Bone marrow (tissue), 2 donors: ENCODE measurements at places on chromosomes 13 and 19.

- no peak for DNase-seq
Observed at GRCh38 chr13:114283576-114283975, 2.2 kb downstream of the UPF3A start.

DNA sequence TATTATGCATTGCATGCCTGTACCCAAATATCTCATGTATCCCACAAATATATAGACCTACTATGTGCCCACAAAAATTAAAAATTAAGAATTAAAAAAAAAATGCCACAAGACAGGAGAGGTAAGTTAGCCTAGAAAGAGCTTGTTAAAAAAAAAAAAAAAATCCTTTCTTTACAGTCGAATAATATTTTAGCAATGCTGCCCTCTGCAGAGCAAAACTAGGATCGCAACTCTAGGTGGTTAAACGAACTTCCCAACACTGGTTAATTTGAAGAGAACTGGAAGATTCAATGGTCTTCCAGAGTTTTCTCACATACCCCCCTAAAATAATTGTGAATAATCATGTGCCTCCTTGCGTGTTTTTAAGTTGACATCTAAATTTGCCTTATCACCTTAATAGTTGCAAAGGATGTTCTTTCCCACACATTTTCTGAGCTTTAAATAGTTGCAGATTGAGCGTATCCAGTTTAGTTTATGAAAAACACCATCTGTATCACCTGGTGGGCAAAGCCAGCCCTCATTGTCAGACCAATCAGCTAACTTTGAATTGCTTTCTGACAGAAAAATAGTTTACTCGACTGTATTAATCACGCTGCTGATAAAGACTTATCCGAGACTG lies 47.4 kb upstream of the RCBTB2 start:
- no peak for DNase-seq

DNA sequence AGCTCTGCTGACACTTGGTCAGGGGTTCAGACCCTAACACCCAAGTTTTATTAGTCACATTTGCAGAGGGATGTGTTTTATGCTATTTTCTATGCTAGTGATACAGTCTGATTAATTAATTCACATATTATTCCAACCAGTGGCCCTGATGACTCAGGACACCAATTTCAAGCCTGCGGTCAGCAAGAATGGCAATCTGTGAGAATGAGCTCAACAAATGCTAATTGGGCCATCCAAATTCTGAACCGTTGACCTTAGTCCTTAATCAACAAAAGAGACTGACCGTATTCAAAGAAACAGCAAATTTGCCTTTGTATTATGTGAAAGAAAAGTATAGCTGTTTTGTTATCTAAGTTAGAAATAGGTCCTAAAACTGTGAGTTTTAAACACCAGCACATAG lies 9.6 kb upstream of the KL start:
- no peak for DNase-seq

DNA sequence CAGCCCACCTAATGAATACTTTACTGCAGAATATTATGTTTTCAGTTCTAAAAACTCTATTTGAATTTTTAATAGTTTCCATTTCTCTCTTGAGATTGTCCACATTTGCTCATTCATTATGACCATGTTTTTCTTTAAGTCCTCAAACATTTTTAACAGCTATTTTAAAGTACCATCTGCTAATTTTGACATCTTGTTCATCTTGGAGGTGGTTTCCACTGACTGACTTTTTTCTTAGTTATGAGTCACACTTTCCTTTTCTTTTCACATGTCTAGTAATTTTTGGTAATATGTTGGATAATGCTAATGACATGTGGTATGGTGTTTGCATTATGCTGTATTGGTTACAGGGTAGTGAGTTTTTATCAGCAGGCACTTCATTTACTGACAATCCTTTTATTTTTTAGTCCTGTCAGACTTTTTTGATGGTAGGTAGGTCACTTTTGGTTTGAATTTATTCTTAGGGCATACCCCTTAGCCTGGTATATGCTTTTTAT lies 15.4 kb upstream of the ESD start:
- DNase-seq = no peak

GRCh38 chr19:51706296-51706695 lies 13.2 kb downstream of the SPACA6 start:
- no peak for DNase-seq

- DNase-seq = no peak
Observed at GRCh38 chr19:40302224-40303011, 17.3 kb upstream of the AKT2 start.

DNA sequence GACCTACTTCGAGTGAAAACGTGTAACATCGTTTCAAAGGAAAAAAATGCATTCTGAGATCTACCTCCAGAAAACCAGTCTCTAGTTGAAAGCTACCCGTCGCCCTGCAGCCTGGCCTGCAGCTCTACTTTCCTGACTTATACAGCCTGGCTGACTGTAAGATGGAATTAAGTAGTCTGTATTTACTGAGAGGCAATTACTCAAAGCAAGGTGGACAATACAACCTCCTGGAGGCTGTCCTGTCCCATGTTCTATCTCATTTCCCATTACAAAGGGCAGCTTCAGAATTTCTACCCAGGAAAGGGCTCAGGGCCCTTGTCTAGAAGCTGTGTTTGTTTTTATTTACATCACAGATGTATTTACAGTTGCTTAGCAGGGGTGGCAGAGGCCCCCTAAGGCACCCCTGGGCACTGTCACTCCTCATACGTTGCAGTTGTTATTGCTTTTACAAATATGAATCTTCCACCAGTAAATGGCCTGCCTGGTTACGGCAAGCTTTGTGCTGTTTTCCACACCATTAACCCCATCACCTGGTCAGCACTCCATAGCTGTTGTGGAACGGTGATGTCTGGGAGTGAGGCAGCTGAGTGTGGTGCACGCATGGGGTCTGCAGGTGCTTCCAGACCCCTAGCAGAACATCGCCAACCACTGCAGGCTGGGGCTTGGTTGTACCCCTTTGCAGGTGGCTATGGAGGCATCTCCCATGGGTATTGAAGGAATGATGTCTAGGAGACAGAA lies 46.3 kb upstream of the MTIF3 start:
- DNase-seq = no peak

DNA sequence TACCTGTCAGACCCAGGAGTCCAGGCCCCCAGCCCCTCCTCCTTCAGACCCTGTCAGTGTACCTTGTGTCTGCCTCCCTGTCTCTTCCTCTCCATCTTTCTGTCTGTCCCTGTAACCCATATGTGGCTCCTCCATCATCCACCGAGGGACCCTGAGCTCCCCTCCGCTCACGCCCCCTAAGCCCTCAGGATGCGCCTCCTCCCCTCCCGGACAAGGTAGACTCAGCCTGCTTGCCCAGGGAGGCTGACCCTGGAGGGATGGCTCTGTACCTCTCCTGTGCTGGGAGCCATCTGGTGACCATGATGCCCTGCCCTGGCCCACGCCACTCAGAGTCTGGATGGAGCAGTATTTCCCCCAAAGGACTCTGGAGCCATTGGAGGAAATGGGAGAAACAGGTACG lies 1.0 kb upstream of the CAPN12 start:
- DNase-seq = no peak

DNA sequence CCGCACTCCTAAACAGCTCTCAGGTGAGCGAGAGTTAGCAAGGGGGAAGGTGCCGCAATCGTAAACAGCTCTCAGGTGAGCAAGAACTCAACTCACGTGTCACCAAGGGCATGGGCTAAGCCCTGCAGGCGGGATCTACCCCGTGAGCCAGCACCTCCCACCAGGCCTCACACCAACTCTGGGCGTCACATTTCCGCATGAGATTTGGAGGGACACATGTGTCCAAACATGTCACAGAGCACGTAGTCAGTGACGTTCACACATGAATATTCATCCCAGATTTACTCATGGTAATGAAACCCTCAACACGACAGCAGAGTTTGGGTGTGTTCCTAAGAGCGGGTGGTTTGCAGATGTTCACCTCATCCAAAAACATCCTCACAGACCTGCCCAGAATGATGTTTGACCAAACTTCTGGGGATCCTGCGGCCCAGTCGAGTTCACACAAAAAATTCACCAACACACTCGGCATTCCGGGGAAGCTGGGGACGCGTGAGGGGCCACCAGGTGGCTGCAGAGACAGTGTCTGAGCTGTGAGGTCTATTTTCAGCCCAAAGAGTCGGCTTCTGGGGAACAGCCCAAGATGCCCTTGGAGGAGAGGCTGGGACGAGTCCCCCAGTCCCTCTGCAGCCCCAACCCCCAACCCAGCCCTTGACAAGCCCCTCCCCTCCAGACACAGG lies 19.6 kb downstream of the C2CD4C start:
- no peak for DNase-seq

GRCh38 chr13:89568276-89568675 lies 1779.2 kb upstream of the MIR17HG start:
- DNase-seq = no peak

GRCh38 chr13:53237696-53238095 lies 209.1 kb downstream of the OLFM4 start:
- no peak for DNase-seq

GRCh38 chr13:26484196-26484595 lies 73.3 kb upstream of the WASF3 start:
- DNase-seq = no peak

GRCh38 chr13:19664481-19665230 lies 31.2 kb downstream of the MPHOSPH8 start:
- no peak for DNase-seq

DNA sequence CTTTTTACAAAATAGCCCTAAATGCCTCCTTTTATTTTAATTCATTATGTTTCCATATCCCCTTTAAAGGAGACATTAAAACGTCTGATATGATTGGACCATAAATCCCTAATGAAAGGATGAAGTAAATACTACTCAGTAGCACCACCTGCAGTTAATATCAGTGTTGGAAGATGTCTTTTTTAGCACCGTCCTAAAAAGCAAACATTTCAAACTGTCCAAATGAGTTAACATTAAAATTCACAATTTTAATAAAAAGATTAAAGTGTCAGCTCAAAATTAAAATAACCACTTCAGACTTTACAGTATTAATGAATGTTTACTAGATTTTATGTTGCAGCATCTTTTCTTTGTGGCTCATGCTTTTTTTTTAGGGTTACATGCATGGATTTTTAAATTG lies 12.3 kb downstream of the ZNF507 start:
- no peak for DNase-seq

GRCh38 chr13:26707122-26708006 lies 53.2 kb downstream of the GPR12 start:
- no peak for DNase-seq

DNA sequence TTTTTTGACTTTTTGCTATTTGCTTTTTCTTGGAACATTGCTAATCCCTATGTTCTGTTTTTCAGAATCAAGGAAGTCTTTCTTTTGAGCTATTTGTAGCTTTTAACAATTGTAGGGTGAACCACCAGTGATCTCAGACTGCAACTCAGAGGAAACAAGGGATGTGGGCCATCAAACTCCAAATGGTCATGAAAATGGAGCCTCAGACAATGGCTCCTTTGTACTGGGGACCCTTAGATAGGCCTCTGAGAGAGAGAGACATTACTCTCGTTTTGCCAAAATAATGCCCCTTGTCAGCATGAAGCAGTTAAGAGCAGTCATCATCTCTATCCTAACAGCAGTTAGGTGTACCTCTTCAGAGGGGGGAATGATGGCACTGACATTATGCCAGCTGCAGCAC lies 56.4 kb upstream of the GJB6 start:
- DNase-seq = no peak

DNA sequence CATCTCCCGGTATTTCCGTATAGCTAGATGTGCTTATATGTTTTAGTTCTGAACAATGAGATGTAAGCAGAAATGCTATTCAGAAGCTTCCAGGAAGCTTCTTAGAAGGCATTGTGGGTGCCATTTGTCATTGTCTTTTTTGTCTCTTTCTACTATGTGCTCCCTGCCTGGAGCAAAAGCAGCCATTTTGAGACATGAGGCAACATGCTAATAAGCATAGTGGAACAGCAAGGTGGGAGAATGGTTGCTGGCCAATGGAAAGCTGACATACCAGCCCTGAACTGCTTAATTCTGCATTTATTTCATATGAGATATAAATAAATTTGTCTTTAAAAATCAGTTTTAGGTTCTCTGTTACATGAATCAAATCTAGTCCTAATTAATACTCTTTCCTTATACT lies 299.7 kb downstream of the LMO7 start:
- no peak for DNase-seq

- DNase-seq = no peak
Observed at GRCh38 chr13:63081400-63082014, 1665.9 kb upstream of the PCDH20 start.

DNA sequence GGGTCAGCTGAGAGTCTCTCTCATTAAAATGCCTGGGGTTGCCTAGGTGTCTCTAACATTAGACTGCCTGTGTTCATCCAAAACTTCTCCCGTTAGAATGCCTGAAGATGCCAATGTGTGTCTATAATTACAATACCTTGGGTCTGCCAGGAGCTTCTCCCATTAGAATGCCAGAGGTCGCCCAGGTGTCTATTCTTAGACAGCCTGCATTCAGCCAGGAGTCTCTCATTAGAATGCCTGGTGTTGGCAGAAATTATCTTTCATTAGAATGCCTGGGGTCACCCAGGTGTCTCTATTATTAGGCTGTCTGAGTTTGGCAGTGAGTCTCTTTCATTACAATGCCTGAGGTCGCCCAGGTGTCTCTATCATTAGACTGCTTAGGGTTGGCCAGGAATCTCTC lies 1560.2 kb downstream of the UQCRFS1 start:
- DNase-seq = no peak

- peak; percentile 28 for DNase-seq
Observed at GRCh38 chr13:105139380-105140285, 1395.8 kb downstream of the EFNB2 start.

- DNase-seq = peak; percentile 55
Observed at GRCh38 chr19:12994701-12995595, at the start of gene NFIX. NFIX (plus strand) TSS chr19:12995475; CDS start chr19:12995838, 363 bp downstream.

- DNase-seq = no peak
Observed at GRCh38 chr13:51767100-51767499, 36.9 kb downstream of the DHRS12 start.

DNA sequence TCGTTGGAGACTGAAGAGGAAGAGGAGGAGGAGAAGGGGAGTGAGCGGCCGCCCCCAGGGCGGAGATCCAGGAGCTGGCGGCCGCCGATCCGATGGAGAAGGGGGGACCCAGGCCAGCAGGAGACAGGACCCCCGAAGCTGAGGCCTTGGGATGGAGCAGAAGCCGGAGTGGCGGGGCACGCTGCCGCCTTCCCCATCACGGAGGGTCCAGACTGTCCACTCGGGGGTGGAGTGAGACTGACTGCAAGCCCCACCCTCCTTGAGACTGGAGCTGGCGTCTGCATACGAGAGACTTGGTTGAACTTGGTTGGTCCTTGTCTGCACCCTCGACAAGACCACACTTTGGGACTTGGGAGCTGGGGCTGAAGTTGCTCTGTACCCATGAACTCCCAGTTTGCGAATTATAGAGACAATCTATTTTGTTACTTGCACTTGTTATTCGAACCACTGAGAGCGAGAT lies 1.8 kb downstream of the GADD45B start:
- no peak for DNase-seq
